ENCODE measurements at places on chromosomes 5 and 9. TPM values are rescaled to one million over a fixed set of nuclear protein-coding genes. Genes with fewer than 3 reads are reported as not detected.

The TCF7 gene
- under 0.01 TPM for total RNA-seq

The SSBP2 gene
- 24.9 TPM for total RNA-seq

The FAM53C gene
- 25.4 TPM for total RNA-seq

The DIRAS2 gene
- total RNA-seq = 3.1 TPM

The DDX4 gene
- not detected for total RNA-seq

The SOX30 gene
- total RNA-seq = not detected

The PCDHA10 gene
- not detected for total RNA-seq

The SLCO4C1 gene
- total RNA-seq = under 0.01 TPM

The SAXO1 gene
- not detected for total RNA-seq

Measured in cardiac atrium fibroblast (primary cell).